ENCODE measurements at places on chromosomes 3 and 15. TPM values are rescaled to one million over a fixed set of nuclear protein-coding genes. Genes with fewer than 3 reads are reported as not detected.

The IL5RA gene
- total RNA-seq = not detected

The CSNK1G1 gene
- total RNA-seq = 15.1 TPM

The UROC1 gene
- not detected for total RNA-seq

The PLD1 gene
- 7.5 TPM for total RNA-seq

The IGSF10 gene
- total RNA-seq = 0.05 TPM

The SNX22 gene
- total RNA-seq = 23.2 TPM

- no peak overlapping the region for H3K27ac ChIP-seq
- no peak for DNase-seq
- H3K4me1 ChIP-seq = peaks cover 13% of the 10 kb centered on the region
- H3K4me3 ChIP-seq = no peak overlapping the region
- H3K27me3 ChIP-seq = no peaks in the 10 kb centered on the region
These were observed 122.9 kb downstream of the RORA start for GRCh38 chr15:61106044-61106834.

DNA sequence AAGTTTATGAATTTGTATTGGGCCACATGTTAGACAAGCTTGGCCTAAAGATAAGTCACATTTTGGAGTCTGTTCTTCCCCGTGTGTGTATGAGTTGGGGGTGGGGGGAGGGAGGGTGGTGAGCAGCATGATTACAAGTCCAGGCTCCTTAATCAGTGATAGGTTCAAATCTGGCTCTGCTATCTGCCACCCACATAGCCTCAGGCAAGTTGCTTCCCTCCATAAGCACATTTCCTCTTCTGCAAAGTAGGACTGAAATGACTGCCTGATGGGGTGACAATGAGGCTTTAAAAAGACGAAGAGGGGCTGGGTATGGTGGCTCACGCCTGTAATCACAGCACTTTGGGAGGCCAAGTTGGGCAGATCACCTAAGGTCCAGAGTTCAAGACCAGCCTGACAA is 1.1 kb upstream of the SPATA12 start:
- no peak overlapping the region for H3K27ac ChIP-seq
- no peaks in the 10 kb centered on the region for H3K4me1 ChIP-seq

DNA sequence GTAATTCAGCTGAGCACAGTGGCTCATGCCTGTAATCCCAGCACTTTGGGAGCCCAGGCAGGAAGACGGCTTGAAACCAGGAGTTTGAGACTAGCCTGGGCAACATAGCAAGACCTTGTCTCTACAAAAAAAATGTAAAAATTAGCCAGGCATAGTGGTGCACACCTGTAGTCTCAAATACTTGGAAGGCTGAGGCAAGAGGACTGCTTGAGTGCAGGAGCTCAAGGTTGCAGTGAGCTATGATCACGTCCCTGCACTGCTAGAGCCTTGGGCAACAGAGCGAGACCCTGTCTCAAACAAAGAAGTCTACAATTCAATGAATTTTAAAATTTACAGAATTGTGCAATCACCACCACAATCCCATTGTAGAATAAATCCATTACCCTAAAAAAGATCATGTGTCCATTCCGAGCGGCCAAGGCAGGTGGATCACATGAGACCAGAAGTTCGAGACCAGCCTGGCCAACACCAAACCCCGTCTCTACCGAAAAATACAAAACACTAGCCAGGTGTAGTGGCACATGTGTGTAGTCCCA is 45.2 kb downstream of the FBXO22 start:
- H3K27me3 ChIP-seq = no peaks in the 10 kb centered on the region
- no peak overlapping the region for H3K27ac ChIP-seq
- H3K4me1 ChIP-seq = no peaks in the 10 kb centered on the region
- no peak for DNase-seq
- H3K4me3 ChIP-seq = no peak overlapping the region

GRCh38 chr3:7207125-7207524 is 346.2 kb downstream of the GRM7 start:
- H3K36me3 ChIP-seq = no peaks in the 10 kb centered on the region
- no peaks in the 10 kb centered on the region for H3K4me1 ChIP-seq
- DNase-seq = no peak
- H3K4me3 ChIP-seq = no peak overlapping the region
- no peak overlapping the region for H3K27ac ChIP-seq
- no peaks in the 10 kb centered on the region for H3K27me3 ChIP-seq

DNA sequence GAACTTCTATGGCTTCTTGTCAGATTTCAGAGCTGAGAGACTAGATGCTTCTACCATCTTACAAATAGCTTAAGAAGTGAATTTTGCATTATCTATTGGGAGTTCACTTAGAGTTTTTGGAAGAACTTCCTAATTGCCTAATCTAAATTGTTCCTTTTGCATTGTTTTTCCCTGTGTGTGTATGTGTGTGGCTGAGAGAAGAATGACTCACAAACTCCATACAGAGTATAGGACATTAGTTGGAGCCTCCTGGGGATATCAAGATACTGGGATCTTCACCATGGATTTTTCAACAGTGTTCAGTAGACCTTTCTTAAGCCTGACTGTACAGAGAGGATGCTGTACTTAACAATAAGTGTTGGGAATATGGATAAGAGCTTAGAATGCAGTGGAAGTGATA is 10.9 kb downstream of the TLNRD1 start:
- no peaks in the 10 kb centered on the region for H3K36me3 ChIP-seq
- no peaks in the 10 kb centered on the region for H3K27me3 ChIP-seq

DNA sequence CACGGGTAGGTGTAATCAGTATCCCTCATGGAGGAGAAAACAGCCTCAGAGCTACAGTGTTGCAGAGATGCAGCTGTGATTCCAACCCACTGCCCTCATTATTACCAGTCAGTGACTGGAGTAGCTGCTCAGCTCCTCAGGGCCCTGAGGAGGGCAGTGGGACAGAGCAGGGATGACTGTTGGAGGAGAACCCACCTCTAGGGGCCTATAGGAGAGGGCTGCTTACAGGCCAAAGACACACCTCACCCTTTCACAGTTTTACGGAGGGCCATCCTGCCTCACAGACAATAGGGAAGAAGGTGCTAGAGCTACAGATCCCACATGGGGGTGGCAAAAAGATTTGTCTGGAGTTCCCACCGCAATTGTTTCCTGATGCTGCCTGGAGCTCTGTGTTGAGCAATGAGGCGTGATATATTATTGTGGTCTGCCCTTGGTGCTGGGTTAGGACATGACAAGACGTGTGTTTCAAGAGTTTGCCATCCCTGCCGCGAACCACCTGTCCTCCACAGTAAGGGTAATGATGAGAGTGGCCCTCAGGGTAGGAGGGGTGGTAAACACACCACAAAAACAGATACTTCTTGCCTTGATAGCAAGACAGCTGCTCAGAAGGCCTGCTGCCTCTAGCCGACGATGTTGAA is 140.5 kb upstream of the TPM1 start:
- H3K36me3 ChIP-seq = no peaks in the 10 kb centered on the region
- no peak for DNase-seq
- no peaks in the 10 kb centered on the region for H3K27me3 ChIP-seq
- no peak overlapping the region for H3K4me3 ChIP-seq

GRCh38 chr15:65821070-65821469 is 29.0 kb upstream of the DENND4A start:
- DNase-seq = no peak
- no peaks in the 10 kb centered on the region for H3K36me3 ChIP-seq
- peaks cover 60% of the 10 kb centered on the region for H3K4me1 ChIP-seq
- no peaks in the 10 kb centered on the region for H3K27me3 ChIP-seq
- H3K27ac ChIP-seq = peak overlapping the region; percentile 67

DNA sequence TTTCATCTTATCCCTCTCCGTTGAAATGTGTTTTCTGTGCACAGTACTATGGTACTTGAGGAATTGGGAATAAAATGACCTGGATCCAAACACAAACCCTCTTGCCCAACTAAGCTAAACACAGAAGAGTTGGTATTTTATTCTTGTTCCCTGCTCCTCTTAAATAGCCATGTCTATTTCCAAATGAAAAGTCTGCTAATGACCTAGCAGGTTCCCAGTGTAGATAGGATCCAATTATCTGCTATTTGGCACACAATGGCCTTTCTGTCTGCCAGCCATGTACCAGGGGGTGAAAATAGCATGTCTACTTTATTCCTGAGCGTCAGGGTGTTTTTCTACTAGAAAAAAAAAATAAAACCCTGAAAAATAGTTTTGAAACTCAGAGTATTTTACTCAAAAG is 657.0 kb upstream of the NAALADL2 start:
- no peak overlapping the region for H3K27ac ChIP-seq
- H3K27me3 ChIP-seq = no peaks in the 10 kb centered on the region
- H3K36me3 ChIP-seq = no peaks in the 10 kb centered on the region

DNA sequence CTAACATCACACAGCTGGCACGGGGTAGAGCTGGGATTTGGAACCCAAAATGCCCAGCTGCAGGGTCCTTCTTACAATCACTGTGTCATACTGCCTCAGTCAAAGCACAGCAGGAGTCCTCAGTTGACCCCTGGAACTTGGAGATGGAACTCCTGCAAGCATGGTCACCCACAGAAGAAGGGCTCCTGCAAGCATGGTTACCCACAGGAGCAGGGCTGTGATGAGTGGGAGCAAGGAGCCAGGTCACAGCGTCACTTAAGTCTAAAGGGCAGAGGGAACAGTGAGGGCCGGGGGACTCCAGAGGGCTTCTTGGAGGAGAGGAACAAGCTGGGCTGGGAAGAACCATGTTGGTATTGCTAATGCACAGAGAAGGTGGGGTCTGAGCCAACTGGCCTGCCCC is 24.9 kb downstream of the CCDC33 start:
- peaks cover 2% of the 10 kb centered on the region for H3K27me3 ChIP-seq
- DNase-seq = no peak
- H3K4me1 ChIP-seq = no peaks in the 10 kb centered on the region

DNA sequence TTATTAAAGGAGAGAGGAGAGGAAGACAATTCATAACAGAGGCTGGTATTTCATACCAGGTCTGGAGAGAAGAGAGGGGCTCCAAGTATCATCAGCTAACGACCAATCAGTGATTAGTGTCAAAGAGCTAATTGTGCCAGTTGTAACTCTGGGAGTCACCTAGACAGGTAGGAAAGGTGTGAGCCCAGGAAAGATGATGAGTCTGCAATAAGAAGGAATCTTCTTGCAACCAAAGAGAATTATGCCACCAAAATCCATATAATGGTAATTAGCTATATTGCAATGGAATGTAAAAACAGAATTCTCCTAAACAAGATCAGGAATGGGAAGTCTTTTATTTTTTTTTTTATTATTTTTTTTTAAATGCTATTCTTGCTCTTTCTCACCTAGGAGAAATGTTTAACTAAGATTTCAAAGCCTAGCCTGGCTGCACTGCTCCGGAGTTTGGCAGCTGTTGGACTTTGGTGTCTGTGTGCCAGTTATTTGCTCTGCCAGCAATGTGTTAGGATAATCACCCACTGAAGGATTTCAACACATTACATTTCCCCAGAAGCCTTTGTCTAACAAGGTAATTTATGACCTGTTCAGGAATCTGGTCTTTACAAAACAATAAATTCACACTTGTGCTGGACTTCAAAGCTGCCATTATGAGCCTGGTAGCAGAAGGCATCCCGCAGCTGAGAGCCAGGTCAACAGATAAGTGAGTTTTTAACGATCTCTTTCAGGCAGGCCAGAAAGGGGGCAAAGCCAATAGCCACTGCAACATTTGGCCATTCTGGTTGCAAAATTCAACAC is 89.4 kb downstream of the FOXB1 start:
- no peaks in the 10 kb centered on the region for H3K4me1 ChIP-seq
- H3K27ac ChIP-seq = no peak overlapping the region
- no peak for DNase-seq
- no peak overlapping the region for H3K4me3 ChIP-seq

- no peaks in the 10 kb centered on the region for H3K36me3 ChIP-seq
- no peak overlapping the region for H3K4me3 ChIP-seq
- H3K27me3 ChIP-seq = no peaks in the 10 kb centered on the region
- H3K4me1 ChIP-seq = no peaks in the 10 kb centered on the region
- no peak overlapping the region for H3K27ac ChIP-seq
These were observed 151.2 kb upstream of the RORA start for GRCh38 chr15:61380270-61380669.

DNA sequence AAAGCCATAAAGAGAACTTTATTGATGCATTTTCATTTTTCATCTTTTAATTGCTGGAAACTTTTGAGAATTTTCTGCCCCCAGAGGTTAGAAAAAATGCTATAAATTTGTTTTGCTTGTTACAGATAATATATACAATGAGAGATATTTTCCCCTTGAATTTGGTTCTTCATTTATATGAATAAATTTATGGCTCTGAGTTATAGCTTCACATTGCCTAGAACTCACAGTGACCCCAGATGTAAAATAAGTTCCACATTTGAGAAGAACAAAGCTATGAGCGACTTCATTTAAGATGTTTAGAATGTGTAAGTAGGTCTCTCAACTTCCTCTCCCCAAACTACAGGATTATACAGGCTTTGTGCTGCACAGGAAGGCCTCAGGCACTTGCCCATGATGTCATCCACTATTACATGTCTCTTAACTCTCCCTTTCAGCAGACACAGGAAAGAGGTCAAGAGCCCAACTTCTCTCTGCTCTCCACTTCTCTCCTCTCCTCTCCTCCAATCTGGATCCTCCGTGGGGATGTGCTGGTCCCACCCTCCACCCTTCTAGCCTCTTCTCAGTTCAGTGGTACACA is 92.8 kb downstream of the DUT start:
- no peaks in the 10 kb centered on the region for H3K27me3 ChIP-seq
- no peak overlapping the region for H3K4me3 ChIP-seq
- no peak for DNase-seq
- H3K27ac ChIP-seq = no peak overlapping the region
- peaks cover 2% of the 10 kb centered on the region for H3K36me3 ChIP-seq

- H3K27ac ChIP-seq = peak overlapping the region; percentile 63
- DNase-seq = no peak
- peak overlapping the region; percentile 82 for H3K4me3 ChIP-seq
- H3K36me3 ChIP-seq = no peaks in the 10 kb centered on the region
These were observed 1.8 kb downstream of the PIK3CA start for GRCh38 chr3:179149951-179150350.

- no peak overlapping the region for H3K27ac ChIP-seq
- no peak overlapping the region for H3K4me3 ChIP-seq
- DNase-seq = no peak
- no peaks in the 10 kb centered on the region for H3K27me3 ChIP-seq
- H3K4me1 ChIP-seq = no peaks in the 10 kb centered on the region
These were observed 29.6 kb downstream of the ONECUT1 start for GRCh38 chr15:52760562-52760961.

DNA sequence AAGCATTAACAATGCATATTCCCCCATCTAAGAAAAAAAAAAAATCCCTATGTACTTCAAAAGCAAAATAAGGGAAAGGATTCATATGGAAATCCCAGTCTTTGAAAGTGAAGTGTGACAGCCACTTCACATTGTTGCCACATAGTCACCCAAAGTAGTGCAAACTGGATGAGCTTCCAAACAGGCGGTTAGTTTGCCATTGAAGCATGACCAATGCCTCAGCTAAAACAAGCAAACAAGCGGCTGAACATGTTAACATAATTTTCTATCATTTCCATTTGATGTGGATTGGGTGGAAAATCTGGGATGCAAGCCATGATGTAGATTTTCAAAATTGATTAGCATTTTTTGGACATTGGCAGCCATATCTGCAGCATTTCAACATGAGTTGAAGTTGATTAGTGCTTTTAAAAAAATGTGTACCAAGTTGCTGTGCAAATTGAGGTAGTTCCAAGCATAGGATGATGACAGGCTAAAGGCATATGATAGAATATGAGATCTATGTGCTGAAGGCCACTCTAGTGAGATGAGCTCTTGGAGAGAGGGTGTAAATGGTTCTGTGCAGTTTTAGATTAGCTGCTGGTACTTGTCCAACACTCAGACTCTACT is 405.2 kb downstream of the NR2F2 start:
- H3K36me3 ChIP-seq = no peaks in the 10 kb centered on the region
- H3K4me1 ChIP-seq = no peaks in the 10 kb centered on the region
- no peak for DNase-seq
- H3K4me3 ChIP-seq = no peak overlapping the region

- H3K4me3 ChIP-seq = no peak overlapping the region
- H3K27me3 ChIP-seq = no peaks in the 10 kb centered on the region
- H3K27ac ChIP-seq = no peak overlapping the region
- no peak for DNase-seq
These were observed 183.2 kb downstream of the P3H2 start for GRCh38 chr3:189937302-189938127.
